ENCODE measurements at places on chromosomes 4 and X.

- no peak for DNase-seq
These were observed 87.0 kb upstream of the SCOC start for GRCh38 chr4:140286456-140286855.

DNA sequence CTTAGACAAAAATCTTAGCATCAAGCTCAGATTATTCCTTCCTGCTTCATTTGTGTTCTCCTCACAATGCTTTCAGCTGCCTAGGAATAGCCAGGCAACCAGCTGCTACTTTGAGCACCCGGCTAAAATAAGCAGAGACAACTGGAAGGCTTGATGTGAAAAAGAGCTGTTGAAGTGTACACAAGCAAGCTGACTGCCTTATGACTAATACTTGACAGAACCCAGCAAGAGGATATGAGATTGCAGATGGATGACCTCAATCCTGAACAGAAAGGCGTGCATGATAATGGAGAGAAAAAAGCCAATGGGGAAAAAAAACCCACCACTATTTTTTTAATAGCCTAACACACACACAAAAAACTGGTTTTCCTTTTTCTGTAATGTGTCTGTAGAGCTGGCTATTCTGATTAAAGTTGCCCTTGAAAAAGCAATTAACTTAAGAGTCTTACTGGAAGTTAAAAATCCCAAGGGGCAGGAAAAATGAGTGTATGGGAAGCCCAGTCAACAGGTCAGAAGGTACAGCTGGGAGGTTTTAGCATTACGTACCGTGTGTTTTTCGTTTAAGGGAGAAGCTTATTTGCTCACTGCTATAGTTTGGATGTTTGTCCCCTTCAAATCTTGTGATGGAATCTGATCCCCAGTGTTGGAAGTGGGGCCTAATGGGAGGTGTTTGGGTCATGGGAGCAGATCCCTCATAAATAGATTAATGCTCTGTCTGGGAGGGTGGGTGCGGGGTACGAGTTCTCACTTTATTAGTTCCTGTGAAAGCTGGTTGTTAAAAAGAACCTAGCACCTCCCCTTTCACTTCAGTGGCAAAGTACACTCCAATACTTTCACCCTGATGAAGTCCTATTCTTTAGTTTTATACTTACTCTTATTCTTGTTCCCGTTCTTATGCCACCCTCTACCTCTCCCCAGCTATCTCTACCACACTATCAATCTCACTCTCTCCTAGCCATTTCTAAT, 37.1 kb upstream of the HERC6 start:
- DNase-seq, result peak; percentile 26

GRCh38 chr4:83569987-83570386, 34.1 kb downstream of the GPAT3 start:
- DNase-seq, result no peak

GRCh38 chr4:169492436-169493163, 119.8 kb downstream of the NEK1 start:
- no peak for DNase-seq

DNA sequence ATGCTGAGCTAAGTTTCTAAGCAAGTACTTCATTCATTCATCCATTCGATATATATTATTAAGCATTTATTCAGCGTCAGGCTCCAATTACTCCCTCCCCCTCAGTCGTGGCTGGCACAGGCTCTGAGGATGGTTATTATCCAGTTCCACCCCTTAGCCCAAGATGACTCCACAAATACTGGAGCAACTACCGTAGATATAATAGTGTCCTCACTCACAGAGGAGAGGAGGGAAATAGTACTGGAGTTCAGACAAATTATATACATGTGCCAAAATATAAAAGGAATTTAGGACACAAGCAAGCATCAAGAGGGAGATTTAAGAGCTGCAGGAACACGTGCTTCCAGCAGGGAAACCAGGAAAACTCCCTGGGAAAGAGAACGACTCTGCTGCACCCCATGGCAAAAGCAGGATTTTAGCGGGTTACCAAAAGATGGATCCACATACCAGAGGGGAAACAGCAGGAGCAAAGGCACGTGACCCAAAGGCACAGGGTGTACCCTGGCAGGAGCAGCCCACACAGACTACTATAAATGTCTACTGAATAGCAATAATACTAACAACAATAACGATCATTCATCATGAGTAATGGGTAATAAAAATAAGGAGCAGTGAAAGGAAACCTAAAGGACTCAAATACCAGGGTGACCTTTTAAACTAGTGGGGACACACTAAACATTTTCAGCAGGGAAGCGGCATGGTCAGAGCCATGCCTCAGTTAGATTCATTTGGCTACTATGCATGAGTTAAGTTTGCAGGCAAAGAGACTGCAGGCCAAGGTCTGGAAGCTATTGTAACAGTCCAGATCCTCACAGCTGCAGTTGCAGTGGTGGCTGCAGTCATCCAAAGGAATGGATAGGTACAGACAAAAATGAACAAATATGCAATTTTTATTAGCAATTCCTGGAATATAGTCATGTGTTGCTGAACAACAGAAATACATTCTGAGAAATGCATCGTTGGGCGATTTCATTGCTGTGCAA, 153.7 kb downstream of the APBB2 start:
- DNase-seq, result no peak

DNA sequence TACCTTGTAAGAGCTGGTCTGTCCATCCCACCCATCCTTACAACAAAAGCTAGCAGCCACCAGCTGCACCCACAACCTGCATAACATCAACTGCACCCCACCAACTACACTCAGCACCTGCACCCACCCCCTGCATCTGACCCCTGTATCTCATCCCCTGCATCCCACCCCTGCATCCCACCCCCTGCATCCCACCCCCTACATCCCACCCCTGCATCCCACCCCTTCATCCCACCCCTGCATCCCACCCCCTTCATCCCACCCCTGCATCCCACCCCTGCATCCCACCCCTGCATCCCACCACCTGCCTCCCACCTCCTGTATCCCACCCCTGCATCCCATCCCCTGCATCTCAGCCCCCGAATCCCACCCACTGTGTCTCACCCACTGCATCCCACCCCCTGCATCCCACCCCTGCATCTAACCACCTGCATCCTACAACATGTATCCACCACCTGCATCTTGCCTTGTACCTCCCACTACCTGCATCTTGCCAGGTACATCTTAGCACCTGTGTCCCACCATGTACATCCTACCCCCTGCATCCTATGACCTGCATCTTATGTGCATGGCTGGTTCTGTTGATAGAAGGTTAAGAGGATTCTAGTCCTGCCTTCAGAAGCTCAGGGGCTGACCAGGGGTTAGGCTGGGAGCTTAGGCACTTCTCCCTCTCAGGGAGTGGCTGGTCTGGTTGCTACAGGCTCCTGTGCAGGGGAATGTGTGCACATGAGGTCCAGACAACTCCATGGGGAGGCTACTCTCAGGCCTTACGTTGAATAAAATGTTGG, 9.4 kb downstream of the TMEM271 start:
- DNase-seq, result no peak

DNA sequence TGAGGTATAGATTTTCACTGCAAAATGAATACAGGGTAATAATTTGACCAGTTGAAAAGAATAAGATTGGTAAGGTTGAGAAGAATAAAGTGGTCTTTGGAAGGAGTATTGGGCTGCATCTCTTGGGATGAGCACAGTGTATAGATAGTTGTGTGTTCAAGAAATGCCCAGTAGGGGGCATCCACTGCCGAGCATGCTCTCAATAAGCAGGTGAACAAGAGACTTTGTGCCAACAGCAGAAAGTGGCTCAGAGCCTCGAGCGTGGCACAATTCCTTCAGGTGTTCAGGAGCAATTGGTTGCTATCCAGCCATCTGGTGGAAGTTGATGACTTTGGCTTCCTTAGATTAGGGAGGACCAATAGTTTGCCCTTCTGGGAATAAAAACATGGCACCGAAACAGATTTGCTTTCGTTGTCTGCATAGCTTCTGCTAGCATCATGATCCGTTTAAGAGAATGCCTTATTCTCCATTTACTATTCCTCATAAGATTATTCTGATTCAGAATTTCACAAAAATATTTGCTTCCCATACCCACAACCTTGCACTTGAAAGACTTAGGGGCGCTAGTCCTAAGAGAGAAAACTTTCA, 258.1 kb upstream of the NEIL3 start:
- no peak for DNase-seq

GRCh38 chrX:72040506-72040905, 91.2 kb downstream of the RTL5 start:
- no peak for DNase-seq

DNA sequence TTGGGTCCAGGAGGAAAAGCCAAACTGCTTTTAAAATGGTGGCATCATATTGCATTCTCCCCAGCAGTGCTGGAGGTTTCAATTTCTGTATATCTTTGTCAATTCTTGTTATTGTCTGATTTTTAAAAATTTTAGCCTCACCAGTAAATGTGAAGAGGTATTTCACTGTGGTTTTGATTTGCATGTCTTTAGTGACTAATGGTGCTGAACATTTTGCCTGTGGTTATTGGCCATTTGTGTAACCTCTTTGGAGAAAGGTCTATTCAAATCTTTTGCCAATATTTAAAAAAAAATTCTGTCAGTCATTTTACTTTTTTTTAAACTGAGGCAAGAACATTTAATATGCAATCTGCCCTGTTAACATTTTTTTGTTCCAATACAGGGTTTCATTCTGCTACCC, 322.1 kb downstream of the TLL1 start:
- no peak for DNase-seq

DNA sequence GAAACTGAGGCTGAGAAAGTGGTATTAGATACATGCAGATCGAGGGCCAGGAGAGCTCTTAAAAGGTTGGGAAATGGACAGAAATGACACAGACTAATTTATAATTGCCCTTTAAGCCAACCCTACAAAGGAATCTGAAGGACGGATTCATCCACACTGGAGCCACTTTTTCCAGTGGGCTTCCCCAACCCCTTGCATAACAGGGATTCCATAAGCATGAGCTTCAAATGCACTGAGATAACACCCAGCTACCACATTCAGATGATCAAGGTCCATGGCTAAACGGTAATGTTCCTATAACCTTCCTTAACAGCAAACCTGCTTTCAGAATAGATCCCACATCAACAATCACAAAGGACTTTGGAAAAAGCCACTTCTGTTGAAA, 34.2 kb downstream of the PLAC1 start:
- DNase-seq, result no peak

DNA sequence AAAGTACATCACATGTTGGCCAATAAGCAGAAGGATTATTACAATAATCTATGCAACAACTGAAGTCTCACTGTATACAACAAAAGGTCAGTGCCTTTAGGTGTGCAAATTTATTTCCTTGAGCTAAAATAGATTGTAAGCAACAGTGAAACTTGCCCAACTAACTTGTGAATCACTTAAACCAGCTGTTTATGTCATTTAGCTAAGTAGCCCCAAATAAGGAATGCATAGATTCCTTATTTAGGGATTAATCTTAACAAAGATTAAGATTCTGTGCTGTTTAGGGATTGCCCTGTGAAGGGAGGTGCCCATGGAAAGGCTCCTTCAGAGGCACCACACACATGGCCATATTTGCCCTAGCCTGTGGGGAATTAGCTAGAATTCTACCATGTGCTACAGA, 168.6 kb downstream of the MAML3 start:
- no peak for DNase-seq

GRCh38 chrX:1487401-1487800, 34.7 kb upstream of the ASMTL start:
- no peak for DNase-seq

DNA sequence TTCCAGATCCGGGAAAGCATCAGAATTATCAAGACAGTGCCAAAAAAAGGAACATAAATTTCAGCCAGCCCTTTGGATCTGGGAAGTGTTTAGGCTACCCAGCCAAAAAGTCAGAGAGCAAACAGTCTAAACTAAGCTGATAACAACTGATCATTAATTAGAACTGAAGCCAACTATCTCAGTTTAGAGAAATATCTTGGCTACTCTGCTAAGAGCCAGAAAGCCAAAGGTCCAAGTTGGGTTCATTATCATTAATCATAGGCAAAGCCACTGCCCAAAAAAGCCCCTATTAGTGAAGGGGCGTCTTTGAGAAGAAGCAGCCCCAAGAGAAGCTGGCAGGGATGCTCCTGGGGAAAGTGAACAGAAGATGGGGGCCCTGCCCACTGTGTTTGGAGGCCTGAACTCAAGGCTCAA, 37.0 kb upstream of the SHISA3 start:
- no peak for DNase-seq

- no peak for DNase-seq
These were observed 31.5 kb downstream of the RTL5 start for GRCh38 chrX:72100051-72100755.

- no peak for DNase-seq
These were observed 109.9 kb upstream of the FAM47C start for GRCh38 chrX:36898301-36898700.

DNA sequence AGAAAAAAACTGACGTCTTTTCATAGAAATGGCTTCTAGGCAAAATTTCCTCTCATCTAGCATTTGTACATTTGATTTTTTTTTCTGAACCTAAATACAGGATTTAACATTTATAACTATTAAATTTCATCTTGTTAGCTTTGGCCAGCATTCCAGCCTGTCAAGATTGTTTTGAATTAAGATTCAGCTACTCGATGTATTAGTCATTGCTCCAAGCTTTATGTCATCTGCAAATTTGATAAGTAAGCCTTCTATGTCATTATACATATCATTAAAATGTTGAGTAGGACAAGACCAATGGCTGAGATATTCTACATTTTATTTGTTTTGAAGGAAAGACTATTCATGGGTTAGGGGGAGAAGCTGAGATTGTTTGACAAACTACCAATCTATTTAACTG, 46.7 kb downstream of the DDX53 start:
- DNase-seq, result no peak

- DNase-seq, result no peak
These were observed 147.7 kb downstream of the CPEB2 start for GRCh38 chr4:15149839-15150592.

DNA sequence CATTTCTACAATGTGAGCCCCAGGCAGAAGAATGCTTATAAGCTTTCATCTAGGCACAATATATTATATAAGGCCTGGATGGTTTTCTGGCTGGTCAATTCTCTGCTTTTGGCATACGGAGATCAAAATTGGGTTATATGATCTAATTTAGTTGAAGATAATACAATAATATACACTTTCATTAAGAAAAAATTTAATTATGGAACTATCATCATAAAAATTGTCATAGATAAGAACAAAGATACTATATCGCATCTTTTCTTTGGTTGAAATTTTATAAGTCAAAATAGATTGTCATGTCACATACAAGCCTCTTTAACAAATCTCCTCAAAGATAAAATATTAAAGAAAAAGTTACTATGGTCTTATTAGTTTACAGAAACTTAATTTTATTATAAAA, 17.1 kb downstream of the DMD start:
- no peak for DNase-seq

GRCh38 chr4:168421671-168422070, 58.6 kb downstream of the DDX60L start:
- DNase-seq, result no peak

GRCh38 chr4:184007891-184008290, 102.8 kb downstream of the STOX2 start:
- no peak for DNase-seq

Data from left renal pelvis (tissue), 4 donors.